ENCODE measurements at places on chromosomes 2 and 18.

- DNase-seq = no peak
Measured at GRCh38 chr2:227597998-227598397, 695 bp upstream of the SCYGR2 start.

DNA sequence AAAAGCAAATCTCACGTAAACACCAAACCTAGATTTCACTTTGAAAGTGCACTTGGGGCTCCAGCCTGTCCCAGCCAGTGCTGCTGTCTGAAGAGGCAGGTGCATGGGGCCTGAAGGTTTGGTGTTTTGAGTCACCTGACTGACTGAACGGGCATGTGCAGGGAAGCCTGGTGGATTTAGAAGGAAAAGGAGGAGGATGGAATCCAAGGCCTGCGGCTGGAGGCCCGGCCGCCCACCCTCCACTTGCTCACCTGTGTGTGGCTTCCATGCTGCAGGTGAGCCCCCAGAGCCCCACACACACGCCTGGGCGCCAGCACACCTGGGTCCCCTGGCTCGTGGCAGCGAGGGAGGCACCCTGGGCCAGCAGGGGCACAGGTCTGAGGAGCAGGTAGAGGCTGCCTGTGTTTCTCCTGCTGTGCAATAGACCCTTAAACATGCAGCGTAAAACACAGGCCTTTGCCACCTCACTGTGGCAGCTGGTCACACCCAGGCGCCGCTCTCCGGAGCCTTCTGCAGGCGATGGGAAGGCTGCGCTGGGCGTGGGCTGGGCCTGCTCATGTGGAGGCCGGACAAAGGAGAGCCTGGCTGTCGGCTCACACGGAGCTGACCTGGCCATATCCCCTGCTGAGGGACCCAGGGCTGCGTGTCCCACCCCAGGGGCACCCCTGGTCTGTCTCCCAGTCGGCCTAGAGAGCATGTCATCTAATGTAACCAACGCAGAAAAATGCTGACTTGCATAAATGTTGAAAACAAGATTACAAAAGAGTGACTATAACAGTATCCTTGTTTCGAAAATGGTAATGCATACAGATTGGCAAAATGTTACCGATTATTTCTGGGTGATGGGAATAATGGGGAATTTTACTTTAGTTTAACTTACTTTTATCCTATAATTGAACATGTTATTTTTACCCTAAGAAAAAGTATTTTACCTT lies 71.3 kb downstream of the TMEM18 start:
- no peak for DNase-seq

DNA sequence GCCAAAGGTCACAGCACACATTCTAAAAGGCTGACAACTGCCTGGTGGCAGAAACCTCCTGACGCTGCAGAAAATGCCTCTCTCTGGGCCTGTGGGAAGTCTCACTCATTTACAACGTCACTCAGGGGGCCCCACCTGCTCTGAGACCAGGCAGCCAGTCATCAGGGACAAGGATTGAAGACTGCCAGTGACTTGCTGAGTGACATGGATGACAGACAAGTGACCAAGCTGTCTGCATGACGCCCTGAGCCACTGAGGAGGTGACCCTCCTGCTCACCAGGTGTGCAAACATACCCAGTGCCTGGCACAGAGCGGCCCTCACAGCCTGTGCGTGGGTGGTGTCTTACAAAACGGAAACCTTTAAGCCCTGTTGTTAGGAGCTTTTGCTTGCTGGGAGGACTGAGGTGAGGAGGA lies 392.4 kb downstream of the TNS1 start:
- DNase-seq = peak; percentile 35

DNA sequence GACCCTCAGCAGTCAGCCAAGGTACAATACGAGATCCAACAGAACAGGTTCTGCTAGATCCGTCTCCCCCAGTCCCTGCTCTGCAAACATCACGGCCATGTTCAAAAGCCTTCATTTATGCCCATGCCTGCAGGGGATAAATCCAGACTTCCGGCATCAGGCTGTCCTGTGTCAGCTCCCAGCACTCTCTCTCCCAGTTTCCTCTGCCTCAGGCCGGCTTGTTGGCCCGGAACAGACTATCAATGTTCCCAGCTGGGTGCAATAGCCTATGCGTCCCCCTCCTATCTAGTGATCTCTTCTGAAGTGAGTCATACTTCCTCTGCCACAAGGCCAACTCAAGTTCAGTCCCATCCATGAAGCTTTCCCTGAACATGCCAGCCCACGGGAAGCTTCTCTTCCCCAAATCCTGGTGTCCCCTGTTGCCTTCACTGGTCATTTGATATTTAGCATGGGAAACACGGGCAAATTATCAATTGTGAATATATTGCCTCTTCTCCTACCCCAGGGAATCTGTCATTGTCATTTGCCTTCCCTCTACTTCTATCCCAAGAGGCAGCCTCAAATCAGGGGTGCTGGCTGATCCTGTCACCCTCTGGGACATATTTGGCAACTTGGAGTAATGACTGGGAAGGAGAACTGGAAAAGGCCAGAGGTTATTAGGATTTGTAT lies 51.1 kb downstream of the CAPN13 start:
- DNase-seq = no peak

DNA sequence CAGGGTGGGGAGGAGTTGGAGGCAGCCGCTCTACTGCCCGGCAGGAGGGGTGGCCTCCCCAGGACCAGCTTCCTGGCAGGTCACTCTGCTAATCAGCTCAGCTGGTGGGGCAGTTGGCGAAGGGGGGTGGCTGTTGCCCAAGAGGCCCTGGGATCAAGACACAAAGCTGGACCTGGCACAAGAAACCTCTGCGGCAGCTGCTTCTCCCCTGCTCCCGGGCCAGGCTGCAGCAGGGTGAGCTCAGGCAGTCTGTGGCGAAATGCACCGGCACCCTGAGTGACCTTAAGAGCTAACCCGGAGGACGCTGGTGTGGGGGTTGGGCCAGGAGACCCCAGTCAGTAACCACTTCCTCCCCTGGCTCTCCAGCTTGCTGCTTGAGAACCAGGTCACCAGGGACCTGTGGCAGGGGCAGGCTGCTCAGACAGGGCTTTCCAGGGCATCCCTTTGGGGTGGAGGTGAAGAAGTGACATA lies 31.1 kb downstream of the TOGARAM2 start:
- no peak for DNase-seq

DNA sequence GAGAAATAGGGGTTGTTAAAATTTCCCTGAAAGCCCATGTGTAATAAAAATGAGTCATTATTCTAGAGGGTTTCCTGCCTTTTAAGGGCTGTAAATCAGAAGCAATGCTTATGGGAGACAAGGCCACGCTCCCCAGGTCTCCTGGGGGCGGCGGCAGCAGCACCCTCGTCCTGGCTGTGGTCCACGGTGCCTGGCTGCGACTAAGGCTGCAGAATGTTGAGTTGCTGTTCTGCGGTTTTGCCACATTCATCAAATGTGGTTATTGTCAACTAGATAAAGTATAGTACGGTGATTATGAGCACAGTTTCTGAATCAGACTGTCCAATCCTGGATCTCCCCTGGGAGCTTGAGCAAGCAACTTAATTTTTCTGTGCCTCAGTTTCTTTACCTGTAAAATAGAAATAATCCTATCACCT lies 11.9 kb upstream of the AGFG1 start:
- DNase-seq = peak; percentile 73

DNA sequence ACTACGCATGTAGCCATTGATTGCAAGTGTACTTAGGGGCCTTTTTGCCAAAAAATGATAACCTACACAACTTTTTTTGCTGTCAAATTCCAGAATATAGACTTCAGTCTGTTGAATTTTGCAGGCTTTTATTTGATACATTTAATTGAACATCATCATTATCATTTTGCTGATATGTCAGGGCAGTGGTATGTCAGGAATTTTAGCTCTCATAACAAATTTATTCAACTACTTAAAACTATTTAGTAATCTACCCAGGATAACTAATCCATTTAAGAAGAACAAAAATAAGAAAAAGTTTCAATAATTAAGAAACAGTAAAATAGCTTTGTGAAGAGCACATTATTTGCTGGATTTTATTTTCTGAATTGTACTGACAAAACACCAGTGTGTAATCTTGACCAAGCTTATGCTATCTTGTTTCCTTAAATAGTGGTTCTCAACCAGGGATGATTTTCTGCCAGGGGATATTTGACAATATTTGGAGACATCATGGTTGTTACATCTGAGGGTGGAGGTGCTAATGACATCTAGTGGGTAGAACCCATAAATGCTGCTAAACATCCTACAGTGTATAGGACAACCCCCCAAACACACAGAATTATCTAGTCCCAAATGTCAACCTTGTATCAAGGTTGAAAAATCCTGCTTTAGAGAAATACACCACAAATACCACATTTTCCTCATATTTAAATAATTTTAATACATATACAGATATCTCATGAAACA lies 12.1 kb upstream of the TTN start:
- DNase-seq = no peak

DNA sequence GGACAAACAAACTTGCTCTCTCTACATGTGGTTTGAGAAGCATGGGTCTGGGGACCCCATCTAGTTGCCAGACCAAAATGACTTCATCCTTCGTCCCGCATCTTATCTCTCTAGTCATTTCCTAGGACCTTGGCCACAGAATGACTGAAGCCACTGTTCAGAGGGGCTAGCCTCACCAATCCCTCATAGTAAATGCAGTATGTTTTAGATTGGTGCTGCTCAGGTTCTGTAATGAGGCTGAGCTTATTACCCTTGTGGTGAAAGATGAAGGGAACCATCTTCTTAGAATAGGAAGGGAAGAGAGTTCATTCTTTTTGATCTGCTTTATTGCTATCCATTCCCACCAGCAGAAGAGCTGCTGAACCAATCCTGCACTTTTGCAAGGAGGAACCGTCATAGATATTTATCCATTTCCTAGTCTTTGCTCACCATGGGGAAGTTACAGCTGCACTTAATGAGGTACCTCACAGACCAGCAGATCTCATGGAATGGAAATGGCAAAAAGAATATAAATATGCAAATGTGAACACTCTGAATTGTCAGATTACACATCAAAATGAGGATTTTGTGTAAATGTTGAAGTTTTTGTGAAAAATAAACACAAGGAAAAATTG lies 436.7 kb downstream of the LPIN1 start:
- DNase-seq = no peak

GRCh38 chr2:128536925-128537620 lies 218.4 kb upstream of the HS6ST1 start:
- DNase-seq = no peak

DNA sequence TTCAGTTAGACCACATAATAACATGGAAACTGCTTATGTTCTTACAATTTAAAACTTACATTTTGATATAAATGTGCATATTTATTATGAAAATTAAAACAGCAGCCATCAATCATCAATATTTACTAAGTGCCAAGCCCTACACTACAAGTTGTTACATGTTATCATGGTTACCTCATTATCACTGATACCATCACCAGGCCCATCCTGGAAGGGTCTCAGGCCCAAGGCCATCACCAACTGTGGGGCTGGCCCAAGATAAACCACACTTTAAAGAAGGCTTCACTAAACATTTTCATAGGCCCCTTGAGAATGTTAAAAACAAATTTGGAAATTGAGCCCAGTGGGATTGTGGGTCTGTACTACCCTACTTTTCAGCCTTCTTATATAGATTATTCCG lies 6.4 kb downstream of the ITSN2 start:
- DNase-seq = no peak

GRCh38 chr2:77873506-77873905 lies 351.3 kb upstream of the LRRTM4 start:
- no peak for DNase-seq

DNA sequence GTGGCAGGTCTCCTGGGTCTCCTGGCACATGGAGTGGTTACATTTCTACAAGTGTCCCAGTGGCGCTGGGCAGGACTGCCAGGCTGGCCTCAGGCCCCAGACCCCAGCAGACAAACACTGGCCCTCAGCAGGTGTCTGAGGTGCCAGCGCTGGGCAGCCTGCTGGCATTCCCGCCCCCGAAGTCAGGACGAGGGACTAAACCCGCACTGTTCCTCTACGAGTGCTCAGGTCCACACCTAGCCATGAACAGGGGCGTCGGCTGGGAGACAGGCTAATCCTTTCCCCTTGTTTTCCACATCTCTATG lies 12.8 kb downstream of the SNED1 start:
- no peak for DNase-seq

- DNase-seq = peak; percentile 78
Measured at GRCh38 chr18:21955757-21956652, 213.4 kb upstream of the GATA6 start.

- DNase-seq = no peak
Measured at GRCh38 chr2:224999754-225000153, 42.5 kb downstream of the DOCK10 start.

- DNase-seq = no peak
Measured at GRCh38 chr2:37154785-37155184, 2.0 kb downstream of the EIF2AK2 start.

GRCh38 chr2:236820763-236821344 lies 251.2 kb downstream of the ACKR3 start:
- DNase-seq = no peak

DNA sequence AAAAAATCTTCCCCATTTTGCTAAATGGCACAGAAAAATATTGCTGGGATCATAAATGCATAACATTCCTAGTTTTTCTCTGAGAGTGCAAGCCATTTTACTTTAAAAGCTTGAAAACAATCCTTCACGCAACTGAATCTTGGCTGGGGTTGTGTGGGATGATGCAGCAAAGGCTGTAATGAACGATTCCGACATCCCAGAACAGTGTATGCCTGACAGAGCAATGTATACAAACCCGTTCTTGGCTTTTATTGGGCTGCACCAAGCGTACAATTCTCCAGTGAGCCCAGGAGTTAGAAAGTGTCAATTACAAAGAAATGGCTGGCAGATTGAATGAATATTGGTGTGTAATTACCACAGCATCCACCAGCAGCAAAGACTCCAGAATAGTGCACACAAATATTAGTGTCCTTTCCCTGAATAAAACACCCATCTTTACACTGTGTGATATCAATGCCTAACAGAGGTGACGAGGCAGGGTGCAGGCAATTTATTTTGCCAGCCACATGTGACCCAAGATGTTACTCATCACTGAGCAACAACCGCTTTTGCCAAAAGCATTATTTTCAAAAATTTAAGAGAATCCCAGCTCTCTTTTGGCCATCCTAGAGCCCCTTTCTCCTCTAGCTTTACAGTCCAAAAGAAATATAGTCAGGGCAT lies 578.6 kb upstream of the CHAC2 start:
- no peak for DNase-seq

DNA sequence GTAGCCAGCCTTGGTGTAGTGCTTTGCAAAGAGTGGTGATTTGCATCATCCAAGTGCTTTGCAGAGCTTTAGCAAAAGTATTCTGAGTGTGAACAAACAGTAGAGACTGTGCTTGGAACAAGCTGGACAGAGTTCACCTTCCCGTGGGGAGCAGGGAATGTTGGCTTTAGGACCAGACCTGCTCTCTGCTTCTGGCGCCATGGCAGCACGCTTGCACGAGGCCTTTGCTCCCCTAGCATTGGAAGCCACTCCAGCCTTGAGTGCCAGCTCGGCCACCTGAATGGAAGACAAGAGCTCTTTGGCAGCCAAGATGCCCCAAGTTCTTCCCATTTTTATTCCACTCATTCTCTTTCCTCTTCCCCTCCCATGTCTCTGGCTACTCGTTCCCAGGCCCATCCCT lies 250.8 kb upstream of the OSR1 start:
- no peak for DNase-seq

GRCh38 chr2:232477751-232478510 lies 9.7 kb downstream of the ECEL1 start:
- DNase-seq = no peak

- DNase-seq = no peak
Measured at GRCh38 chr2:187962538-187962937, 329.1 kb upstream of the GULP1 start.

GRCh38 chr2:191691016-191691735 lies 13.2 kb downstream of the NABP1 start:
- DNase-seq = peak; percentile 20

GRCh38 chr2:111664275-111664850 lies 219.6 kb downstream of the ANAPC1 start:
- DNase-seq = no peak
